ENCODE measurements at places on chromosomes 13 and 19.

- no peak for DNase-seq
These were observed 1.2 kb downstream of the SELENOW start for GRCh38 chr19:47779524-47780214.

DNA sequence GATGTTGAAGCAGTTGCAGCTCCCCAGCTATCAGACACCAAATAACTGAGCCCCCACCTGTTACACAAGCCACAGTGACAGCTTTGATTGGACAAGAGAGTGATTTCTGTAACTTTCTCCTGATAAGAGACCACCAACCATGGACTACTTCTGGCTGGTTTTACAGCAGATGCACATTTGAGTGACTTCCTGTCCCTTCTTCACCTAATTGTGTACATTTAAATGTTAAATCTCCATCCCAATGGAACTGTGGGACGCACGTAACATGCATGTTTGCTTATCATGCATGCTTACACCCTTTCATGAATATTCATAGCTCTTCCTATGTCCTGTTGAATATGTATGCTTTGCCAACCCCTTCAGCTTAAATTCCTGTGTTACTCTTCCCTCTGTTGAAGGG is 6.0 kb upstream of the TNFSF11 start:
- DNase-seq = no peak

DNA sequence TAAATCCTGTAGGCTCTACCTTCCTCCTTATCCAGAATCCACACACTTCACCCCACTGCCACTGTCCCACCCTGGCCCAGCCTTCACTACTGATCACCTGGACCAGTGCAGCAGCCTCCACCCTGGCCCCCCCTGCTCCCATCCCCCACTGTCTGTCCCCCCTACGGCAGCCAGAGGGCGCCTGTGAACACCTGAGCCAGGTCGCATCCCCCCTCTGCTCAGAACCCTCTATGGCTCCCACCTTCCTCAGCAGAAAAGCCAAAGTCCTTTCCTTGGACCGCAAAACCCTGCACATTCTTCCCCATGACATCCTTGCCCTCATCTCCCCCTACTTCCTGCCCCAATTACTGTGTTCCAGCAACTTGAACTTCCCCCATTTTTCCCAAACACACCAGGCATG is 20.6 kb downstream of the ELAVL3 start:
- no peak for DNase-seq

DNA sequence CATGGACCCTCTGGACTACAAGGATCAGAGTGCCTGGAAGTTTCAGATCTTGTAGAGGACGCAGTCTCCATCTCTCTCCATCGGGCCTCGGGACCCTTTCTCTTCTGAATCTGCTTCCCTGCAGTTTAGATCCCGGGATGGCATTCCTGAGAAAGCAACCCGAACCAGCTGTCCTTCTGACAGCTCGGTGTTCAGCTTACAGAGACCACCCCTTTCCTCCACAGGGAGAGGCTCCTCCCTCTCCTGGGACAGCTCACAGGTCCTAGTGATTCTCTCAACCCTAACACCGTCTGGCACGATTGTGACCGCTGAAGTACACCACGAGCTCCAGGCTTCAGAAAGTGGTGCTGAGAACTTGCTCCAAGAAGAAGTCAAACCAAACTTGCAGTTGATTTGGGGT is 18.2 kb downstream of the CRX start:
- no peak for DNase-seq

- DNase-seq = no peak
These were observed 76.8 kb upstream of the SERP2 start for GRCh38 chr13:44296856-44297255.

DNA sequence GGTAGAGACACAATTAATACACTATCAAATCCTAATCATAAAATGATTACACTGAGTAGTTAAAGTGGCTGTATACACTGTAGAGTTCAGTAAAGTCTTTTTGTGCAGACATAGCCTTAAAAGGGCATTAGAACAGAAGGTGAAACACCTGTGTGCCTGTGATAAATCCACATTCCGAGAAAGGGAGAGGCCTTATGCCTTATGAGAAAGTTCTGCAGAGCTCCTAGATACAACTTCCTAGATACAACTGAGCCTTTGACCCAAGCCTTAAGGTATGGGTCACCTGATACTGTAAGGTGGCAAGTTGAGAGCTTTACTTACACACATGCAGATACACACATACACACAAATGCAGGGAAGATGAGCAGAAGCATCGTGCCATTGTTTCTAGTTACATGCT is 6.3 kb downstream of the SERP2 start:
- DNase-seq = no peak

- no peak for DNase-seq
These were observed 77.9 kb downstream of the PTPRS start for GRCh38 chr19:5262721-5263120.

DNA sequence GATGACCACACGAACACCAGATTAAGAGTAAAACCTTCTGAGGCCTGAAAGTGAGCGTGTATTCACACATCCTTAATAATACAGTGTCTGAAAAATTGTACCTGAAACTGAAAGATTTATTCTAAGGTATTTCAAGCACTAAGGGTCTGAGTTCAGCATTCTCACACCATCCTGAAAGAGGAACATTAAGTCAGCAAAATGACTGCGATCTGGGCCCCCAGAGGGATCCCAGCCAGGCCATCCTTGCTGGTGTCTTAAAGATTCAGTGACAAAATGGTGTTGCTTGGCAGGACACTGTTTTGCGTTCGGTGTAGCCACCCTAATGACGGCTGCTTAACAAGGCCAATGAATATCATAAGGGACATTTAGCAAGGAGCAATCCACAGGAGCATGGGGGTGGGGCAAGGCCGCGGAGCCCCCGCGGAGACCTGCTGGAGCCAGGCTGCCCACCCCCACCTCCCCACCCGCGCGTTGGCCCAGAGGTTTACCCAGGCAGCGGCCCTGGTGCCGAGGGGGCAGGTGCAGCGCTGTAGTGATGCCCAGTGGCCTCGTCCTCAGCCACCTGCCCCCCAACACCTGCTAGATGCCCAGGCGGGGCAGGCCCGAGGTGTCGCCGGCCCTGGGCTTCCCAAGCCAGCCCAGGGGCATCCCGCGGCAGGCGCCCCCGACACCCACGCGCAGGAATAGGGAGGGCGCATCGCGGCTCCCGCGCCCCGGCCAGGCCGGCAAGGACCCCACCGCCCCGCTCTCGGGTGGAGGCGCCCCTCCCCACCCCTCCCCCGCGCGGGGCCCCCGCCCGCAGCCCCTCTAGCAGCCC is 742 bp downstream of the NALCN start:
- no peak for DNase-seq

GRCh38 chr19:47377208-47377701 is 28.1 kb downstream of the DHX34 start:
- DNase-seq = no peak

DNA sequence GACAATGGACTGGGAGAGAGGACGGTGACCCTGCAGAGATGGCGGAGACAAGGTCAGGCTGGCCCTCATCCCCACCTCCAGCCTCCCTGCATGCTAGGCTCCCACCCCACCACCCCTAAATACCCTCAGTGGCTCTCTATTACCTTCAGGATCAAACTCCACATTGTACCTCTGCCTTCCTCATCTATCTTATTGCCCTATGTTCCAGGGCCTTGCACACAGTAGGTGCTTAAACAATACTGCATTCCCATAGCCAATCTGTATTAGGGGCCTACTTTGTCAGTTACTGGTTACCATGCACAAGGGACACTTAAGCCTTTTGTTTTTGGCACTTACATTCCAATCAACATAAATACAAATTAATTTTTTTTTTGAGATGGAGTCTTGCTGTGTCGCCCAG is 6.5 kb downstream of the PALM3 start:
- DNase-seq = no peak

DNA sequence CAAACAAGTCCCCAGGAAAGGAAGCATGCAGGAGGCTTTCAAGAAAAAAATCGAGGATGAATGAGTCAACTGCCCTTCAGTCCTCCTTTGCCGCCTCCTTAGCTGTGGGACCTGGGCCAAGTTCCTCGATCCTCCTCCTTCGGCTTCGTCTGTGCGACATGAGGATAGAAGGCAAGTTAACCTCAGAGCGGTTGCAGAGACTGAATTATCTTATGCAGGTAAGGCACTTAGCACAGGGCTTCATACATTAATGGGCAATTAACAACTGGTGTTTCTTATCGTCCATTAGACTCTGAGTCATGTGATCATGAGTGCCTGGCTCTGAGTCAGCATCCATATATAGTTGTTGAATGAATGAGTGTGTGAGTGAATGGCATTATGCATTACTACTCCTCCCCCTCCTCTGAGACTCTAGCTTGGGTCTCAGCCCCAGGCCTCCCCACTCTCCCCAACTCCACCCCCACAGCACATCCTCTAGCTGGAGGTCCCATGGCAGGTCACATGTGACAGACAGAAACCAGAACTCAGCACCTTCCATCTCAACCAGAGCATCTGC is 1.6 kb upstream of the TTC9B start:
- DNase-seq = no peak

GRCh38 chr13:54949735-54950134 is 1921.1 kb downstream of the OLFM4 start:
- DNase-seq = no peak

- no peak for DNase-seq
These were observed 99.4 kb downstream of the RBM26 start for GRCh38 chr13:79306650-79307049.

DNA sequence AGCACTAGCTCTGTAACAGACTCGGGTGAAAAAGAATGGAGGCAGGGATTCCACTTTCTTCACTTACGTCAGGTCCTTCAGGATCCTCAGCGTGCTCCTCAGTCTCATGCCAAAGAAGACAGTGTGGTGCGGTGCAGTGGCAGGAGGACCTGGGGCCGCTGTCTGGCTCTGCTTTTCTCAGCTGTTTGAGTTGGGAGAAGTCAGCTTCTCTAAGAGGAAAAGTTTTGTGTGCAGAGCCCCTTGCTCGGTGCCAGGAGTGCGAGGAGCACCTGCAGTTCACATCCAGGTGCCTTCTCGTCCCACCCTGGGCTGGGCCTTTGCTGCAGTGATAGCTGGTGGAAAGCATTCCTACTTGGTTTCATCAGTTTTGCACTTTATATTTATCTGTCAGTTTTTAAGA is 77.9 kb upstream of the TEX29 start:
- no peak for DNase-seq

DNA sequence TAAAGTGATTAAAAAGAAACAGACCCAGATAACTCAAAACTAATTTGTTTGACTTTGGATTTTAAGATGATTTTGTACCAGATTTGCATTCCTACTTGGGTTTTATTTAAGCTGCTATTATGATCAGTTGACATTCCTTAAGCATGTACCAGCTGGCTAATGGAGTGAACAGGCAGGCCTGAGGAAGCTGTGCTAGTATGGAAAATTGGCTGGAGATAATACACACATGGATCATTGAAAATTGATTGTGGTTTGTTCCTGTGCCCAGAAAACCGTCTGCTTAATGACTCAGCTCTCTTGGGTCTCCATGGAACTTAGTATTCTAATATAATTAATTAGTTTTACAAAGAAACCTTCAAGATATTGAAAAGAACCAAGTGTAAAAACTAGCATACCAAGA is 22.6 kb downstream of the POLR1D start:
- DNase-seq = peak; percentile 47

GRCh38 chr13:113996081-113996911 is 22.4 kb upstream of the C13orf46 start:
- DNase-seq = no peak

DNA sequence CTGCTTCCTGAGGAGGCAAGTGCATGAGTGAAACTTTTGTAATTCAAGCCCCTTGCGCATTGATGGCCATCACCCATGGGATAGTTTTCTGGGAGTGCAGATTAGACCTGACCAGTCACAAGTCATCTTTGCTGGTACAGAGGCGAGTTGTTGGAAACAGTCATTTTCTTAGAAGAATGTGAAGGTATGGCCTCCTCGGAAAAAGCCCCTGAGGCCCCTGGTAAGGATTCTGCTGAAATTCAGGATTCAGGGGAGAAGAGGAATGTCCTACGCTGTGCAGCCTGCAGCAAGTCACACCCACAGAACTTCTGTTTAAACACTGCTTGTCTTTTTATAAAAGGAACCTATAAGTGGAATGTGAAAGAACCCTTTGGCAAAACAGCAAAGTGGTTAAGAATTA is 11.0 kb upstream of the SPART start:
- no peak for DNase-seq

GRCh38 chr19:772730-773436 is 22.0 kb downstream of the MISP start:
- DNase-seq = no peak

GRCh38 chr13:20190076-20190475 is 2.7 kb downstream of the GJB2 start:
- no peak for DNase-seq

GRCh38 chr19:3249408-3249807 is 24.9 kb downstream of the CELF5 start:
- no peak for DNase-seq

- no peak for DNase-seq
These were observed 14.5 kb downstream of the ZNF708 start for GRCh38 chr19:21314676-21315075.

GRCh38 chr19:17766543-17767131 is 15.4 kb downstream of the FCHO1 start:
- DNase-seq = no peak

DNA sequence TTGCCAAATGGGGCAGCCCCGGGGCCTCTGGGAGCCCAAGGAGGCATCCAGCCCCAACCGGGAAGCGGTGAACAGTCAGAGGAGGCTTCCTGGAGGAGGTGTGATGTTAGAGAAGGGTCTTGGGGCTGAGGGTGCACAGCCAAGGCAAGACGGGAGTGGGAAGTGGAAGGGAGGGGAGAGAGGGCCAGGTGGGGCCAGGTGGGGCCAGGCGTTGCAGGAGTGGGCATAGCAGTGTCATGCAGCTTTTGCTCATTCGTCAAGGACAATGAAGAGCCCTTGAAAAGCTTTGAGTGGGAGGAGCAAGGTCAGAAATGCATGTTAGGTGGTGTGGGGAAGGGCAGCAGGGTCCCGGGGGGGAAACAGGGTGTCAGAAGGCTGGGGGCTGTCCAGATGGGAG is 1.8 kb downstream of the FBN3 start:
- no peak for DNase-seq

DNA sequence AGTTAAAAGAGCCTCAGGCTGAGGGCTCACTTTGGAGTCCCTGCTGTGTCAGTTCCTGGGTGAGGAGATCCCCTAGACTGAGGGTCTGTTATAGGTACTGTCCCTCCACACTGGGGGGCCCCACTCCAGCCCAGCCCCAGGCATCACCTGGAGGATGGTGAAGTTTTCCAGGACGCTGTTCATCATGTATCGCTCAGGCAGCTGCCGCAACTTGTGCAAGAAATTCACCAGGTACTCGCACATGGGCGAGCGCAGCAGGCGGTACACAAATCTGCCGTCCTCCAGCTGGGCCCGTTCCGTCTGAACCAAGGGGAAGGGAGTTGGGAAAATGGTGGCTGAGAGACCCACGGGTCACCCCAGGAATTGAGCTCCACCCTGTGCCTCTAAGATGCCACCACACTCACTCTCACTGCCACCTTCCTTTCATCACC is 7.1 kb downstream of the CD37 start:
- DNase-seq = no peak

DNA sequence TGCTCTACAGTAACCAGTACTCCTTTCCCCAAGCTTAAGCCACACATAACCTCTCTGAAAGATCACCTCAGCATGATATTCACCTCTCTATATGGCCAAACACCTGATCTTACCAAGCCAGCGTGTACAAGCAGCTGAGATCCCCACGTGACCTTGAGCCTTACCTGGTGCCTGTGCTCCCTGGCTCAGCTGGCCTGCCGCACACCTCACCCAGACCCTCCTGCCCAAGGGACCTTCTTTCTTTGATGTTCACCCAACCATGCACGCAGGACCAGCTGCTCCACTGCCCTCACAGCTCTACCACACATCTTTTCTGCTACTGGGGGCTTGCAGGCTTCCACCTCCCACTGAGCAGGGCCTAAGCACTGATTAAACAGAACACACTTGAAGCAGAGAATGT is 9.0 kb downstream of the DHRS12 start:
- no peak for DNase-seq

Data from AG09309 (cell line).